ENCODE measurements at places on chromosomes 7 and 10. TPM values are rescaled to one million over a fixed set of nuclear protein-coding genes. Genes with fewer than 3 reads are reported as not detected.

The GFRA1 gene
- 41.8 TPM for total RNA-seq

The ALOX5 gene
- total RNA-seq = not detected

The PDZD7 gene
- 1.9 TPM for total RNA-seq

The LRMDA gene
- 0.19 TPM for total RNA-seq

The CNPY1 gene
- total RNA-seq = not detected

The FAM13C gene
- total RNA-seq = 3.2 TPM

The KLF14 gene
- total RNA-seq = not detected

DNA sequence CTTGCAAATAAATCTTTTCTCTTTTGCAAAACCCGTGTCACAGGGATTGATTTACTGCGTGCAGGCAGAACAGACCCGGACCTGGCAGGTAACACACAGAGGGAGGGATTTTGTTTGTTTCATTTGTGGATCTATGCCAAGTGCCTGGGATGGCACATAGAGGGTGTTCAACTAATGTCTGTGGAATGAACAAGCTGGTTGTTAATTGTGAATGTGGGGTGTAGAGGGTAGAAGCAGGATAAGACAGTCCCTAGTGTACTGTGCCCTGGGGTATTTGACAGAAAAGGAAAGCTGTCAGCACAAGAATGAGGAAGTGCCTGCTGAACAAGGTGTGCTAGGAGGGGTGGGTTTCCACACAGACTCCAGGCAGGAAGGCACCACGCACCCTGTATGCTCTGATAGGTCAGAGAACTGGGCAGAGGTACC, 331.8 kb downstream of the CALN1 start:
- no peak overlapping the region for H3K27ac ChIP-seq
- no peaks in the 10 kb centered on the region for H3K27me3 ChIP-seq
- no peak for DNase-seq
- no peaks in the 10 kb centered on the region for H3K36me3 ChIP-seq
- H3K4me1 ChIP-seq = no peaks in the 10 kb centered on the region
- no peak overlapping the region for H3K4me3 ChIP-seq

DNA sequence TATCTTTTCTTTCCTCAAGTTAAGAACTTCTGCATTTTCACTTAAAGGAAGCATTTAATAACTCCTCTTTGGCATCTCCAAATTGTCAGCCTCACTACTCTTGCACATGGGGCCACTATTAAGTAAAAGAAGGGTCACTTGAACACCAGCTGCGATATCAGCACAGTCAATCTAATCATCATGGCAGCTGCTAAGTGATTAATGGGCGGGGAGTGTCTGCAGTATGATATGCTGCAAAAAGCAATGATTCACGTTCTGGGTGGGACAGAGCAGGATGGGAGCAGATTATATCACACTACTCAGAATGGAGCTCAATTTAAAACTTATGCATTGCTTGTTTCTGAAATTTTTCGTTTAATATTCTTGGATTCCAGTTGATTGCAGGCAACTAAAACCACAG, 447.4 kb upstream of the PFKP start:
- DNase-seq = no peak
- peaks cover 31% of the 10 kb centered on the region for H3K27me3 ChIP-seq
- no peak overlapping the region for H3K27ac ChIP-seq
- H3K36me3 ChIP-seq = no peaks in the 10 kb centered on the region

GRCh38 chr7:5232874-5233273, 42.8 kb downstream of the WIPI2 start:
- H3K27me3 ChIP-seq = no peaks in the 10 kb centered on the region
- H3K4me1 ChIP-seq = no peaks in the 10 kb centered on the region
- DNase-seq = no peak
- H3K36me3 ChIP-seq = peaks cover 47% of the 10 kb centered on the region
- no peak overlapping the region for H3K4me3 ChIP-seq

- H3K4me3 ChIP-seq = no peak overlapping the region
- H3K4me1 ChIP-seq = peaks cover 50% of the 10 kb centered on the region
- peak overlapping the region; percentile 61 for H3K27ac ChIP-seq
- H3K36me3 ChIP-seq = peaks cover 35% of the 10 kb centered on the region
Measured at GRCh38 chr10:125024497-125025234, 82.7 kb downstream of the ZRANB1 start.

GRCh38 chr7:130095812-130096211, 25.5 kb downstream of the KLHDC10 start:
- peaks cover 9% of the 10 kb centered on the region for H3K36me3 ChIP-seq
- no peak for DNase-seq
- no peak overlapping the region for H3K4me3 ChIP-seq
- no peak overlapping the region for H3K27ac ChIP-seq
- peaks cover 2% of the 10 kb centered on the region for H3K4me1 ChIP-seq
- H3K27me3 ChIP-seq = no peaks in the 10 kb centered on the region

- no peaks in the 10 kb centered on the region for H3K36me3 ChIP-seq
- peaks cover 42% of the 10 kb centered on the region for H3K27me3 ChIP-seq
- peak overlapping the region; percentile 79 for H3K4me3 ChIP-seq
- no peak overlapping the region for H3K27ac ChIP-seq
- peaks cover 9% of the 10 kb centered on the region for H3K4me1 ChIP-seq
Measured at GRCh38 chr10:42753126-42753506, 29.5 kb upstream of the BMS1 start.

DNA sequence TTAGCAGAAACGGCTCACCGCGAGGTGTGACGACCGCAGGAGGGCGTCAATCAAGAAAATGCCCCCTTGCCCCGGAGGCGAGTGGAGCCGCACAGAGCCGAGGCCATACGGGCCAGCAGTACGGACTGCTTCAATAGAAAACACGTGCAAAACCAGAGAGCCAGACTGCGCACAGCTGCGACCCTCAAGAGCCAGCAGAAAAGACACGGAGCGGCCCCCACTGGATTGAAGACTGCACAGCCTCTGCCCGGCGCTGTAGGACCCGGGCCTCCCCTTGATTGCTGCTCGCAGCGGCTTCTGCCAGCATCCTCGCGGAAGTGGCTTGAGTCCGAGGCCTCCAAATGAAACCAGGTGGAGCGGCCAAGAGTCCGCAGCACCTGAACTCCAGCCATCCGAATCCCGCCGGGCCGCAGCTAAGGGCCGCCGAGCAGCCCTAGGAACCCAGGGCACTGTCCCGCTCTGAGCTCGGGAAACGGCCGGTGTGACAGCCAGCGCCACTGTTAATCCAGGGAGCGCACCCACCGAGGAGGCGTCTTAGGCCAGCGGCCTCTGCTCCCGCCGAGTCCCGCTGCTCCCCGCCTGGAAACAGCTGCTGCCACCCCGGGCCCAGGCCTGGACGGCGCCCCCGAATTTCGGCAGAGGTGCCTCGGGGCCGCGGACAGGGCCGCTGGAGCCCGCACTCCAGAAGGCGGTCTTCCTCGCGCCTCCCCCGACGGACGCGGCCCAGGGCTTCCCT, 660 bp upstream of the HHEX start:
- H3K4me3 ChIP-seq = peak overlapping the region; percentile 73
- H3K36me3 ChIP-seq = peaks cover 4% of the 10 kb centered on the region
- H3K4me1 ChIP-seq = peaks cover 2% of the 10 kb centered on the region
- no peak for DNase-seq

GRCh38 chr7:112484671-112485167, 3.9 kb downstream of the LSMEM1 start:
- no peak overlapping the region for H3K4me3 ChIP-seq
- no peaks in the 10 kb centered on the region for H3K27me3 ChIP-seq
- DNase-seq = no peak
- peaks cover 20% of the 10 kb centered on the region for H3K36me3 ChIP-seq

DNA sequence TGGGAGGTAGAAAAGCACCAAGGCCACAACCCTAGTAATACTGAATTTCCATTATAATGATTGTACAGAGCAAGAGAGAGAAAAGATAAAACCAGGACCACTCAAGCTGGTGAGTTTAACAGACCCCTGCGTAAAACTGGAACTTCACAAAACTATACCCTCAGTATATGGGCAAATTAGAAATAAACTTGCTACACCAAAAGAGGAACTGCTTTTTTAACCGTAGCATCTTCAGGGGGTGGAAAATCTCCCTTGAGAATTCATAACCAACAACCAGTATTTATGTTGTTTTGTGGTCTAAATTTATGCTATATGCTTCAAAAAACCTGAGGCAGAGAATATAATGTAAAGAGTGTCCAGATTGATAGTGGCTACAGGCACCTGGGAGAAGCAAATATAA, 171.2 kb downstream of the SGMS1 start:
- no peak overlapping the region for H3K27ac ChIP-seq
- no peak for DNase-seq
- H3K27me3 ChIP-seq = no peaks in the 10 kb centered on the region
- H3K4me1 ChIP-seq = no peaks in the 10 kb centered on the region
- H3K36me3 ChIP-seq = no peaks in the 10 kb centered on the region

GRCh38 chr10:123996302-123996701, 97.1 kb downstream of the CHST15 start:
- H3K4me3 ChIP-seq = no peak overlapping the region
- DNase-seq = no peak
- H3K4me1 ChIP-seq = peaks cover 56% of the 10 kb centered on the region
- H3K27ac ChIP-seq = peak overlapping the region; percentile 81
- H3K27me3 ChIP-seq = peaks cover 6% of the 10 kb centered on the region
- peaks cover 3% of the 10 kb centered on the region for H3K36me3 ChIP-seq

DNA sequence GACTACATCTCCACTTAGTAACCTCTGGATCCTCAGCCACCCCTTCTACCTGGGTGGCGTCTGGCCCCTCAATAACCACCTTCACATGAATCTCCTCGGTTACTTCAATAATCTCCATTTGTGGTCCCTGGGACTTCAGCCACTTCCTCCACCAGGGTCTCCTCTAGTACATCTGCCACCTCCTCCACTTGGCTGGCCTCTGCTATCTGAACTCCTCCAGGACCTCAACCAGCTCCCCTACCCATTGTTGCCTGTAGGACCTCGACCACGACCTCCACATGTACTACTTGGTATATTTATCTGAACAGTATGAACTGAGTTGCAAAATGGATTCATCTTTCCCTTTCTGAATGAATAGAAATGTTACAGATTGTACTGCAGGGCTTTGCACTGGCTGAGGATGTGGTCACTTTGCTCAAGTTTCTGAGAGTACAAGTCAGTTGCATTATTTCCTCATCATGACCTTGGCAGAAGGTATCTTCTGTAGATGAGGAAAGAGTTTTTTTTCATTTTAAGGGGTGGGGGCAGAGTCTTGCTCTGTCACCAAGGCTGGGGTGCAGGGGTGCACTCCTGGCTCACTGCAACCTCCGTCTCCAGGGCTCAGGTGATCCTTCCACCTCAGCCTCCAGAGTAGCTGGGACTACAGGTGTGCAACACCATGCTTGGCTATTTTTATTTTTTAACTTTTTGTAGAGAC, 36.0 kb downstream of the MAT1A start:
- peaks cover 21% of the 10 kb centered on the region for H3K27me3 ChIP-seq
- no peak overlapping the region for H3K27ac ChIP-seq
- peaks cover 3% of the 10 kb centered on the region for H3K4me1 ChIP-seq
